B cell (primary cell): ENCODE measurements at places on chromosomes 16 and 17. TPM values are rescaled to one million over a fixed set of nuclear protein-coding genes. Genes with fewer than 3 reads are reported as not detected.

Gene NPTX1
- 0.57 and 1.3 TPM in 2 replicates for total RNA-seq

- peak overlapping the region; percentile 66 for H3K27ac ChIP-seq
- H3K36me3 ChIP-seq = peaks cover 11% of the 10 kb centered on the region
- no peak for DNase-seq
- H3K4me1 ChIP-seq = peaks cover 53% of the 10 kb centered on the region
- peak overlapping the region; percentile 18 for H3K4me3 ChIP-seq
- H3K27me3 ChIP-seq = no peaks in the 10 kb centered on the region
Measured at GRCh38 chr16:11078812-11079459, 134.6 kb downstream of the CLEC16A start.

GRCh38 chr17:73594598-73594997 lies 49.6 kb downstream of the SDK2 start:
- no peak overlapping the region for H3K4me3 ChIP-seq
- H3K36me3 ChIP-seq = no peaks in the 10 kb centered on the region
- DNase-seq = no peak
- H3K4me1 ChIP-seq = peaks cover 71% of the 10 kb centered on the region

DNA sequence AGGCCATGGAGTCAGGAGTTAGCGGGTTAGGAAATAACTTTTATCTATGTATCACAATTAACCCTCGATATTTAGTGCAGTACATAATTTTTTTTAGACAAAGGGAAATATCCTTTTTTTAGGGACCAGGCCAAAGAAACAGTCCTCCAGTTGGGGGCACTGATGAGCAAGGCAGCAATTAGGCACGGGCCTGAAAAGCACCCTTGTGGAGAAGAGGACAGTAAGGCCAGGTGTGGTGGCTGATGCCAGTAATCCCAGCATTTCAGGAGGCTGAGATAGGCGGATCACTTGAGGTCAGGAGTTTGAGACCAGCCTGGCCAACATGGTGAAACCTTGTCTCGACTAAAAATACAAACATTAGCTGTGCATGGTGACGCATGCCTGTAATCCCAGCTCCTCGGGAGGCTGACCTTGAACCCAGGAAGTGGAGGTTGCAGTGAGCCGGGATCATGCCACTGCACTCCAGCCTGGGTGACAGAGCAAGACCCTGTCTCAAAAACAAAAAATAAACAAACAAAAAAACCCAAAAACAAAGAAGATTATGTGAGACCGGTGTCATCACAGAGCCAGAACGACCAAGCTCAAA lies 158.3 kb upstream of the NOL11 start:
- no peak overlapping the region for H3K27ac ChIP-seq
- no peak overlapping the region for H3K4me3 ChIP-seq
- H3K27me3 ChIP-seq = no peaks in the 10 kb centered on the region
- DNase-seq = no peak

DNA sequence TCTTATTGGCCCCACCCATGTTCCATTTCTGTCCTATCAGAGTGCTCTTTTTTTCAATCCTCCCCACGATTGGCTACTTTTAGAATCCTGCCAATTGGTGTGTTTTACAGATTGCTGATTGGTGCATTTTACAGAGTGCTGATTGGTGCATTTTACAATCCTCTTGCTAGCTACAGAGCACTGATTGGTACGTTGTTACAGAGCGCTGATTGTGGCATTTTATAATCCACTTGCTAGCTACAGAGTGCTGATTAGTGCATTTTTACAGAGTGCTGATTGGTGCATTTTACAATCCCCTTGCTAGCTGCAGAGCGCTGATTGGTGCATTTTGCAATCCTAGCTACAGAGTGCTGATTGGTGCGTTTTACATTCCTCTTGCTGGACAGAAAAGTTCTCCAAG lies 9.5 kb upstream of the CCL17 start:
- no peak overlapping the region for H3K27ac ChIP-seq
- no peaks in the 10 kb centered on the region for H3K36me3 ChIP-seq
- DNase-seq = no peak
- H3K4me3 ChIP-seq = no peak overlapping the region

- no peak overlapping the region for H3K4me3 ChIP-seq
- DNase-seq = no peak
- no peaks in the 10 kb centered on the region for H3K27me3 ChIP-seq
- H3K36me3 ChIP-seq = no peaks in the 10 kb centered on the region
- no peaks in the 10 kb centered on the region for H3K4me1 ChIP-seq
- no peak overlapping the region for H3K27ac ChIP-seq
Measured at GRCh38 chr16:52597073-52597771, 50.3 kb upstream of the TOX3 start.

DNA sequence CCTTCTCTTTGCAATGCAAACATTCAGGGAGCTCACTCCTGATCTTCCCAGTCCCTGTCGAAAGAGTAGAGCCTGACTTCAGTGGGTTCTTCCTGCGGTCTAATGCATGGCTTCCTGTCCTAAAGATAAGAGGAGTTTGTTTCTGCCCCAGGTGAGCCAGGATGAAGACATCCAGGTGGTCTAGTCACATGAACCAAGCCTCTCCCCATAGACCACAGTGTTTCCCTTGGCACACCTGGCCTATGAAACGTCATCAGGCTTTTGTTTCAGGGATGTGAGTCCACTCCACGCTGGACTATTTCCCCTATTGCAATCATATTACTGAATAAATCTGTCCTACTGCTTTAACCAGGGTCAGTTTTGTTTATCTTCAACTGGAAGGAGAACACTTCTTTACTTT lies 21.1 kb downstream of the CES1 start:
- H3K27ac ChIP-seq = no peak overlapping the region
- DNase-seq = no peak
- no peaks in the 10 kb centered on the region for H3K4me1 ChIP-seq
- H3K36me3 ChIP-seq = no peaks in the 10 kb centered on the region
- no peak overlapping the region for H3K4me3 ChIP-seq
- H3K27me3 ChIP-seq = no peaks in the 10 kb centered on the region
